ENCODE measurements at places on chromosomes 7 and 10. TPM values are rescaled to one million over a fixed set of nuclear protein-coding genes. Genes with fewer than 3 reads are reported as not detected.
A peak's percentile ranks its signal among the peaks of the same experiment; 100 is the strongest.

GRCh38 chr7:101843293-101844271 is 26.2 kb downstream of the CUX1 start:
- DNase-seq = no peak

DNA sequence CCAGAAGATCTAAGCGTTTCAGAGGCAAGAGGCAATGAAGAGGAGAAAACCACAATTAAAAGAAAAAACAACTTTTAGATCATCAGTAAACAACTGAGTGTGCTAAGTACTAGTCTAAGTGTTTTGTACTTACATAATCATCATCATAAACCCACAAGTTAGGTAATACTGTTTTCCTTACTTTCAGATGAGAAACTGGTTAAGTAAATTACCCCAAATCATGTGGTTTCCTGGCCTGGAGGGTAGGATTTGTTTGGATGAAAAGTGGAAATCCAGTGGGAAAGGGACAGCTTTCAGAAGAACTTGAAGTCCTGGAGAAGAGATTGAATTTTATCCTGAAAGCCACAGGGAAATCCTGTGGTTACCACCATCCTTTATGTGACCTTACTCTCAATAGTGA is 463.3 kb downstream of the LRMDA start:
- DNase-seq = no peak

DNA sequence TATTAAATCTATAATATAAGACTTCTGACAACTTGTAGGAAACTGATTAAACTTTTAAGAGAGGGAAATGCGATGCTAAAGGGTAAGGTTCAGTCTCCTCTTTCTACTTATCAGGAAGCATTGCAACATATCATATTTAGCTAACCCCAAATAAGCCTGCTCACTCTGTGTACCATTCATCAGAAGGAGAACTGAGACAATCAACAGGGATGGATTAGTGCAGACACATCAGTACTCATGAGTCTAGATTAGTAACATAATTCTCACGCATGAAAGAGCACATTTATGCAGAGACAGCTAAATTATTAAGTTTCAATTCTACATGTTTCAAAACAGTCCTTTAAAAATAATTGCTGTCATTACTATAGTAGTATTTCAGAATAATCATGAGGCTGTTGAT is 354.2 kb upstream of the ZWINT start:
- DNase-seq = no peak

DNA sequence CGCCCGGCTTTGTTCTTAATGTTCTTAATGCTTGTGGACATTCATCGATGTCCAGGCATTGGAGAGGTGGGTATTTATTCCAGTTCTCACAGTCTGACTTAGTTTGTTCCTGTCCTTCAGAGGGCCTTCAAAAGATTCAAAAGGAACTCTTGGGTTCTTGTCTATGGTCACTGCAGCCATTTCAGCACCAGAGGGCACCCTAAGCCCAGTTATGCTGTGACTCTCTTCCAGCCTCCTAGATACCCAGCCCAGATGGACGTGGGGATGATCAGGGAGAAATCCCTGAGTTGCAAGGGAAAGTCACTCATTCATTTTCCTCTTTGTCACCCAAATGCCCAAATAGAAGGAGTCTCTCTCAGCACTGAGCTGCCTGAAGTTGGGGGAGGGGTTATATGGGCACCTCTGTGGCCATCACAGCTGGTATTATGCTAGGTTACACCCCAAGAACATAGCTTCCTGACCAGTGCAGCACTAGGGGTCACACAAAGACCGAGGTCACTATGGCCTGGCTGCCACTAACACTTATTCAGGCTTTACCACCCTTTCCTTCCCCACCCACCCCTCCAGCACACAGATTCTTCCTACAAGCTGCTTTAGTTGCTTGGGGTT is 26.5 kb upstream of the CCDC126 start:
- DNase-seq = peak; percentile 61

GRCh38 chr10:72802763-72803505 is 90.6 kb upstream of the OIT3 start:
- peak; percentile 77 for DNase-seq

DNA sequence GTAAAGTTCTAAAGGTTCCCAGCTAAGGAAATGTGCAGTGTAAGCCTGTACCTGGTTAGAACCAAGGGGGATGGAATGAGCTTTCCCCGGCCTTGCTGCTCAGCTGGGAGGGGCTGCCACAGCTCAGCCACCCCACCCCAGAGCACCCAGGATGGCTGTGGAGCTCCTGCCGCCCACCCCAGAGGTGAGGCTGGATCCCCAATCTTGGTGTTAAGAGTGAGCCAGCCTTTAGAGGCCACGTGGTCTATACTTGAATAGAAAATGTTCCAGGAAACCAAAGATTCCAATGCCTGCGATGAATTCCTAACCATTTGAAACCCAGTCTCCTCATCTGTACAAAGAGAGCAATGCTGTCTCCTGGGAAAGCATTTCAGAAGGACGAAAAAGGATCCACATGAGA is 16.5 kb downstream of the DIP2C start:
- no peak for DNase-seq

DNA sequence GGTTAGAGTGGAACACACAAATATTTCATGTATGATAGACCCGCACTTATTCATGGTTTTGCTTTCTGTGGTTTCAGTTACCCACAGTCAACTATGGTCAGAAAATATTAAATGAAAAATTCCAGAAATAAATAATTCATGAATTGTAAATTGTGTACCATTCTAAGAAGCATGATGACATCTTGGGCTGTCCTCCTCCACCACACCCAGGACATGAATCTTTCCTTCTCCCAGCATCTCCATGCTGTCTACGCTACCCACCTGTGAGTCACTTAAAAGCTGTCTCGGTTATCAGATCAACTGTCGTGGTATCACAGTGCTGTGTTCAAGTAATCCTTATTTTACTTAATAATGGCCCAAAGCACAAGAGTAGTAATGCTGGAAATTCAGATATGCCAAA is 419.6 kb upstream of the NRP1 start:
- no peak for DNase-seq

The LIPF gene
- total RNA-seq = not detected

The TAS2R5 gene
- 1.0 TPM for total RNA-seq

Measured in fibroblast of lung (primary cell).